ENCODE measurements at places on chromosomes 1 and 21. TPM values are rescaled to one million over a fixed set of nuclear protein-coding genes. Genes with fewer than 3 reads are reported as not detected.

DNA sequence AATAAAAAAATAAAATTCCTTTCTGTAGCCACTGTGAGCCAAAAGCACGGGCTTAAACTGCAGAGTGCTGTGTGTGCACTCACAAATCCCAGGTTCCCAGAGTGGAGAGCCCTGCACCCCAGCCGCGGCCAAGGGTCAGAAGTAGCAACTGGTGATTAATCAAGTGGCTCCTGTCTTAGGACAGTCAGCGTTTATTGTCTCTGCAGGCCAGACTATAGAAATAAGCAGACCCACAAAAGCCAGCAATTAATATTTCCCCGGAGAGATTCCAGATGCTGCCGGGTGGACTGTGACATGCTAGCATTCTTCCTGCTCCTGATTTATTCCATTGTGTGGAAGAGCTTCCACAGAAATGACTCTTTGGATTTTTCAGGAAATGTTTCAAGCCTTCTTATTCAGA lies 412.2 kb downstream of the KIF26B start:
- DNase-seq = no peak

DNA sequence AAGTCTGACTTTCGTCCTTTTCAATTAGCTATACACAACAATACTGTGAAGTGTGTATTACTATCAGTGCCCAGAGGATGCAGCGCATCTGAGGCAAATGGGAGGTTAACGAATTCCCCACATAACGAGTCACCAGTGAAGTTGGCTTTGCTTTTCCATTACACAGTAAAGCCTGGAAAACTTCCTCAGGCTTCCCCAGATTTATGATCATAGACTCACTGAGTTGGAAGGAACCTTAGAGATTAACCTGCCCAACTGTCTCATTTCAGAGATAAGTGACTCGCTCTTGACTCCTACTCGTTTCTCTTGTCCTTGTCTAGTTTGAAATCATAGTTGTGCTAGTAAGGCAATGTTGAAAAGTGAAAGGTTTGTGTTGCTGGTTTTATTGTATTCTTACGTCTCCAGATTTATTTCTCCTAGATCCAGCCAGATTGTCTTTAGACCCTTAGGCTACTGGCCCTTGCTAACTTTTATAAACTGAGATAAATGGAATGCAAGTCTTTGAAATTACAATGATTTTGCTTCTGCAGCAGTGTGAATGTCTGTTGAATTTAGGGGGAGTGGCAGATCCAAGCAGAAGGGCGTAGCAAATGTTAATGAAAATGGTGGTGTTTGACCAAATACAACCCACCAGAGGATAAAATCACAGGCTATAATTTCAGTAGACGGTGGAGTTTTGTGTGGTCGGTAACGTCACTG lies 17.3 kb downstream of the S1PR1 start:
- no peak for DNase-seq

- DNase-seq = no peak
Observed at GRCh38 chr1:107899655-107900054, 65.3 kb downstream of the VAV3 start.

Gene CELA2A
- not detected for total RNA-seq

Gene DTL
- 106 TPM for total RNA-seq

GRCh38 chr1:172837816-172838679 lies 179.1 kb downstream of the FASLG start:
- DNase-seq = peak; percentile 46

Gene ARHGAP30
- total RNA-seq = 106 TPM

DNA sequence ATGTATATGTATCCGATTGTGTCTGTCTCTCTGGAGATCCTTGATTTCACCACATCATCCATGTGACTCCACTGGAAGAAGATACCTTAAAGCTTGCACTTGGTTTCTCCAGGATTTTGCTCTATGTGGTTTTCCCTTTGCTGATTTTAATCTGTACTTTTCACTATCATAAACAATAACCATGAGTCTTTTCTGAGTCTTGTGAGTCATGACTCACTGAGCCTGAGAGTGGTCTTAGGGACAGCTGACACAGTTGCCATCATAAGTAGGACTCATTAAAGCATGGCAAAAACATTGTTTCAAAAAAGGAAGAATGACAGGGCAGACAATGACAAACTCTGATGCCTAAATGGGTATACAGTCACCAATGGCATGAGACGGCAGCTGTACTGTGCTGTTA lies 226.2 kb downstream of the AKT3 start:
- DNase-seq = no peak

Gene DLGAP3
- total RNA-seq = 0.74 TPM

DNA sequence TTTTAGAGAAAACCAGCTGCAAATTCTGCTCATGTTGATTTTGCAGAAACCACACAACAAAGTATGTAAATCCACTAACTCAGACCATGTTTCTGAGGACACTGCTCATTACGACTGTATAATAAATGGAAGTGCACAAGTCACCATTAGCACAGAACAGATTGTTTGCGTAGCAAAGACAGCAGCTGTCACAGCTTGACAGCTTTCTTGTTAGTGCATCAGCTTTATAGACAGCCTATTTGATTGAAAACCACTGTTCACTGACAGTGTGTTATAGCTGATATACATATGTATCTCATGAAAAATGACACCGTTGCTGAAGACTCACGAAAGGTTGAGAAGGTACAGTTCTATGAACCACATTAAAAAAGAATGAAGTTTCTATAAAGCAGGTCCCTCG lies 560.2 kb upstream of the ZRANB2 start:
- DNase-seq = no peak

Gene HES3
- total RNA-seq = not detected

DNA sequence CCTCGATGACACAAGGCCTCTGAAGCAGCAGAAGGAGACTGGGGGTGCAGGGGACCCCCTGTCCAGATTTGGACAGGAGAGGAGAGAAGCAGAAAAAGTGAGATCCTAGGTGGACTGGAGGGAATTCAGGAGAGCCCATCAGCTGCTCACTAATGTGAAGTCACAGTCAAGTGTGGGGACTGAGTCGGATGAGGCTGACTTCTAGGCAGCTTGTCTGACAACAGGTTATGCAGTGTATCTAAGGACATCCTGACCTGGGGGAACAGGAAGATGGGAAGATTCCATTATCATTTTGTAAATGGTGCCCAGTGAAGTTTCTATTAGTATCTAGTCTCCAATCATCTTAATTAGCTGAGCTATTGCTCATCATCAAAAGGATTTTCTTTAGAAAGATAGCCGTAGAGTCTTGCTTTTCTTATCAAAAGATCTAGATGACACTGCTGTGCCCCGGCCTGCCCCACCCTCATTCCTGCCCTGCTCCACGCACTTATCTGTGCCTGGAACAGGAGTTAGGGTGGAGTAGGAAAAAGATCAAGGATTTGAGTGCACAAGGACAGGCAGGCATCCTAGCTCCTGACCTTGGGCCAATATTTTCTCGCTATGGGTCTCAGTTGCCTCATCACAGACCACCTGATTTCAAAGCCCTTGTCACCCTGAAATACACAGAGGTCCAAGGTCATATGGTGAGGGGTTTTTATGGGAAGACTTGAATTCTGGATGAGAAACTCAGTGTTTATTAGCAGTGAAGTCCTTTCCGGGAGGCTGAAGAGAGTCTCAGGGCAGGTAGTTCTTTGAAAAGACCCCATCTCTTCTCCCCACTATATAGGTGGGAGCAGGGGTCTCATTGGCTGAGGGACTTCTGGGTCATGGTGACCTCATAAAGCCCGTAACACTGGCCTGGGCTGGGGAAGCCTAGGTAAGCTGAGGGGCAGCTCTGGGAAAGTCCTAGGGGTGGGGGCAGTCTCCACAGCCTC lies at the start of gene MROH7:
TSS of gene MROH7 (plus strand) at position 924 of the 974 bp plus-strand sequence. CDS start 11,141 bp downstream, outside the sequence.
- no peak for DNase-seq

- DNase-seq = peak; percentile 11
Observed at GRCh38 chr1:54125386-54126070, 27.3 kb downstream of the CDCP2 start.

DNA sequence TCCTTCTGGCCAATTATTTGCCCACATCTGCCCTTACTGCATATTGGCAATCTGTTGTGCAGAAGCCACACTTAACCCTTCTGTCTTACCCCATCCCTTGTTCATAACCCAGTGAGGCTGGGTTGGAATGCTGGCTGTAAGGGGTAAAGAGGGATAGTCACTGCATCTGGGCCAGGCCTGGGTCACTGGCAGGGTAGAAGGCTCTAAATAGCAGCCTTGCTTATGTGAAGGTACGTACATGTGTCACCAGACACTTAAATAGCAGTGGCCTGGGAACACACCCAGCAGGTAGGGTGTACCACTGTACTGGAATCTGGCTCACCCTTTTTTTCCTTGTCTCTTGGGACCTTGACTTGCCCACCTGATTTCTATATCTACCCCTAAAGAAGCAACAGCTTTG lies 9.9 kb upstream of the TARS2 start:
- no peak for DNase-seq

Gene C4BPA
- not detected for total RNA-seq

DNA sequence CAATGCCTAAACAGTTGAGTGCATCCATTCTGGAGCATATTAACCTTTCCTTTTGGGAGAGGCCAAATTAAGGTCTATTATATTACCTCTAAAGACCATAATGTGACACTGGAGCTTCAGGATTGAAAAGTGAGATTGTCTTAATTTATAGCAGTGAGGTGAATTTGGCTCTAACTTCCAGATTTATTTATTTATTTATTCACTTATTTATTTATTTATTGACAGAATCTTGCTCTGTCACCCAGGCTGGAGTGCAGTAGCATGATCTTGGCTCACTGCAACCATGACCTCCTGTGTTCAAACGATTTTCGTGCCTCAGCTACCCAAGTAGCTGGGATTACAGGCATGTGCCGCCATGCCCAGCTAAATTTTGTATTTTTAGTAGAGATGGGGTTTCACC lies 19.1 kb downstream of the ZCCHC17 start:
- DNase-seq = no peak

GRCh38 chr1:234658138-234658537 lies 48.2 kb upstream of the IRF2BP2 start:
- DNase-seq = no peak

Gene TGFB2
- not detected for total RNA-seq

DNA sequence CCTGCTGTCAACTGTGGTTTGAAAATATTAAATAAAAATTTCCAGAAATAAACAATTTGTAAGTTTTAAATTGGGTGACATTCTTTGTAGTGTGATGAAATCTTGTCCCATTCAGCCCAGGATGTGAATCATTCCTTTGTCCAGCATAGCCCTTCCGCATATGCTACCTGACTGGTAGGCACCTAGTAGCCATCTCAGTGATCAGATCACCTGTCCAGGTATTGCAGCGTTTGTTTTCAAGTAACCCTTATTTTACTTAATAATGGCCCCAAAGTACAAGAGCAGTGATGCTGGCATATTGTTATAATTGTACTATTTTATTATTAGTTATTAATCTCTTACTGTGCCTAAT lies 351.6 kb upstream of the B3GALT2 start:
- no peak for DNase-seq

GRCh38 chr1:239263801-239264200 lies 122.6 kb upstream of the CHRM3 start:
- no peak for DNase-seq

Gene FLG2
- total RNA-seq = not detected

Gene TMEM53
- 4.5 TPM for total RNA-seq

DNA sequence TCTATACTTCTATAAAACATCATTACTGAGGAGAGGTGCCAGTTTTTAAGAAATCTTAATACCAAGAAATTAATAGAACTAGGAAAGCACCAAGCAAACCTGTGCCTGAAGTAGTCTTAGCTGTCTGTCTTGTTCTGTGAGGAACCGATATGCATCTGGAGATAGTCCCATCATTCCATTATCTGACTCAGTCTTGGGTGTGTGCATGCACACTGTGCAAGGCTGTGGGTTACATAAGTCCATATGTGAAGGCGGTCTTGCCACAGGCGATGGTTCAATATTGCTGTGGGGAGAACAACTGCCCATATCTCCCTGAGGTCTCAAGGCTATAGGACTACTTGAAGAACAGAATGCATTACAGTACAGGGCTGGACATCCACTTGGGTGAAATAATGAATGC lies 33.8 kb downstream of the STIL start:
- no peak for DNase-seq

GRCh38 chr1:31625561-31626222 lies 8.2 kb downstream of the HCRTR1 start:
- no peak for DNase-seq

Gene C1QB
- not detected for total RNA-seq

GRCh38 chr1:33206340-33206739 lies 24.5 kb upstream of the TRIM62 start:
- DNase-seq = no peak

GRCh38 chr1:56423716-56424115 lies 155.6 kb downstream of the PLPP3 start:
- no peak for DNase-seq

- DNase-seq = no peak
Observed at GRCh38 chr21:29170944-29171343, 40.5 kb downstream of the MAP3K7CL start.

DNA sequence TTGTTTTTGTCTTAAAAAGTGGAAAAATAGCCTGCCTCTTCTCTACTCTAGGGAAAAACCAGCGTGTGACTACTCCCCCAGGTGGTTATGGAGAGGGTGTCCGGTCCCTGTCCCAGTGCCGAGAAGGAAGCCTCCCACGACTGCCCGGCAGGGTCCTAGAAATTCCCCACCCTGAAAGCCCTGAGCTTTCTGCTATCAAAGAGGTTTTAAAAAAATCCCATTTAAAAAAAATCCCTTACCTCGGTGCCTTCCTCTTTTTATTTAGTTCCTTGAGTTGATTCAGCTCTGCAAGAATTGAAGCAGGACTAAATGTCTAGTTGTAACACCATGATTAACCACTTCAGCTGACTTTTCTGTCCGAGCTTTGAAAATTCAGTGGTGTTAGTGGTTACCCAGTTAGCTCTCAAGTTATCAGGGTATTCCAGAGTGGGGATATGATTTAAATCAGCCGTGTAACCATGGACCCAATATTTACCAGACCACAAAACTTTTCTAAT lies 35.0 kb upstream of the TDRD10 start:
- peak; percentile 33 for DNase-seq

Gene MDM4
- 109 TPM for total RNA-seq

DNA sequence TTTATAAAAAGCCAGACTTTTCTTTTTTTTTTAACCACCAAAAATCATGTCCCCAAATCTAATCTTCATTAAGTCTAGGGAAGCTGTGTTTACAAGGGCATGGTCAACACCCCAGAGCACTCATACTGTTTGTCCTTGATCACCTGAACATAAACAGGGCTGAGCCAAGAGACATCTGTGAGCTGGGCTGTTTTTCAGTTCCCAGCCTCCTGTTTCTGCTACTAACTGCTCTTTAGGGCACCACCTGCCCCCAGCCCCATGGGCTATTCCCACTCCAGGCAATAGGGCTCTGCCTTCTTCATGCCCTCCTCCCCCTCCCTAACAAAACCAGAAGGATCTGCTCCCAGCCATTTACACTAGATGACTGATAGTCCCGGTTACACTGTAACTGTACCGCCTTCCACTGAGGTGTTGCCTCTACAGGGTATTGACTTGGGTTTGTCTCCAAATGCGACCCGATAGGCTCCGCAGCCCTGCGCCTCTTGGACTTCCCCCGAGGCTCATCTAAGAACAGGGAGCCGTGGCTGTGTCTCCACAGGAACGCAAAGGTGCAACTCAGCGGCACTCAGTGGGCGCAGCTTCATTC lies 11.7 kb upstream of the SLC26A9 start:
- no peak for DNase-seq

Gene DIRAS3
- total RNA-seq = not detected

GRCh38 chr1:239250353-239251035 lies 135.9 kb upstream of the CHRM3 start:
- no peak for DNase-seq

Gene WDR64
- not detected for total RNA-seq

All from activated naive CD4-positive, alpha-beta T cell treated with anti-CD3 and anti-CD28 coated beads for 36 hours (primary cell).